CD4-positive, alpha-beta T cell treated with Interleukin-12 subunit alpha and Interleukin-12 subunit beta, for 1 hour (primary cell): ENCODE measurements at places on chromosomes 2 and 18.
A peak's percentile ranks its signal among the peaks of the same experiment; 100 is the strongest.

DNA sequence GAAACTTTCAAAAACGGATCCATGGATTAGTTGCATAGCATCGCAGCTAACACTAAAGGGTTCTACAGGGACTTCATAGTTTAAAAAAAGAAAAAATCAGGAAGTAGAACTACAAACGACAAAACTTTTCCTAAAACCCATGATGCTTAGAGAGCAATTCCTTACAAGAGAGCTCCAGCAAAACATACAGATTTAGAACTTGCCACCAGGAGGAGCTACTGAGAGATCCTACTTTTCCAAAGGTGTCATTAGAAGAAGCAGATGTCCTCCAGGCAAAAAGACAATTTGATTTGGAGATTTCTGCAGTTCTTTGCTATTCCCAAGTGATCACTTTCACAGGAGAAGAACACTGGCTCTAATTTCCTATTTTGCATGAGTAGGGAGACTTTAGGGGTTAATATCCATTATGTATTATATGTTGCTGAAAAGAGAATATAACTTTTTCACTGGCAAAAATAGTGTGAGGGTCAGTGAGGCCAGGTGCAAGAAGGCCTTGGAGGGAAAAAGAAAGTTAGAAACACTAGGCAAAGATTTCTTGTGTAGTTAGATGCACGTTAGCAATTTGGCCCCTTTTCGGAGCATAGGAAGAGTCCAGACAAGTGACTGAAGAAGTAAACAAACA is 436.2 kb downstream of the SUCLG1 start:
- DNase-seq: peak; percentile 27

DNA sequence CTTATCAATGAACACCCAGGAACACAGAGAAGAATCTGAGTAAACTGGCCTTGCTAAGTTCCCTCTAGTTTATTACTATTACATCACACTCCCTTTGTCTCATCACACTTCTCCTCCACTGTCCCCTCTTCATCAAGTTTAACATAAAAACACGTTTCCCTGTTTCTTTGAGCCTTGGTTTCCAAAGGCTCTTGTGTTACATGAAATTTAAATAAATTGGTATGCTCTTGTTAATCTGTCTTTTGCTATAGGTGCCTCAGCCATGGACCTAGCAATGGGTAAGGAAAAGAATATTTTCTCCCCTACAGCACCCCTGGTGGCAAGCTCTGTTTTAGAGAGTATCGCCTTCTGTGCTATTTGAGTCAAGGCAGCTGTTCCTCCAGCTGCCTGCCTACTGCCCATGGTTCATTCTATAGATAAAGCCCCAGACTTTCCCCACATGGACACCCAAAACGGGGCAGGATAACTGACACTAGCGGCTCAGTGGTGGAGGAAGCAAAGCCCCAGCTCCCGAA is 31.8 kb downstream of the TGIF1 start:
- peak; percentile 44 for DNase-seq

- no peak for DNase-seq
Observed at GRCh38 chr18:36849288-36850006, 20.5 kb downstream of the KIAA1328 start.

DNA sequence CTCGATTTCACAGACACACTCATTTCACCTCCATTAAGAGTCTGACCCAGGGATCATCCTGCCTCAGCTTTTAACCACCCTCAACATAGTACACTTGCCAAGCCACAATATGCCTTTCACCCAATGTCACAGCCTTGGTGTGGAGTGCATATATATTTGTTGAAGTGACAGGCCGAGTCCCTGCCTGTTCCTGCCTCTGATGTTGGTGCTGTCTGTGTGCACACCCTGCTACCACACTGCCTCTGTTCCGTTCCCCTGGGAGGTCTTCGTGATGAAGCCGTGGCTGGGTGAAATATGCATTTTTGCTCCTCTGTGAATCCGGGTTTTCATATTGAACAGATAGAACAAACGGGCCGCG is 90.3 kb downstream of the RNF144A start:
- DNase-seq: no peak

DNA sequence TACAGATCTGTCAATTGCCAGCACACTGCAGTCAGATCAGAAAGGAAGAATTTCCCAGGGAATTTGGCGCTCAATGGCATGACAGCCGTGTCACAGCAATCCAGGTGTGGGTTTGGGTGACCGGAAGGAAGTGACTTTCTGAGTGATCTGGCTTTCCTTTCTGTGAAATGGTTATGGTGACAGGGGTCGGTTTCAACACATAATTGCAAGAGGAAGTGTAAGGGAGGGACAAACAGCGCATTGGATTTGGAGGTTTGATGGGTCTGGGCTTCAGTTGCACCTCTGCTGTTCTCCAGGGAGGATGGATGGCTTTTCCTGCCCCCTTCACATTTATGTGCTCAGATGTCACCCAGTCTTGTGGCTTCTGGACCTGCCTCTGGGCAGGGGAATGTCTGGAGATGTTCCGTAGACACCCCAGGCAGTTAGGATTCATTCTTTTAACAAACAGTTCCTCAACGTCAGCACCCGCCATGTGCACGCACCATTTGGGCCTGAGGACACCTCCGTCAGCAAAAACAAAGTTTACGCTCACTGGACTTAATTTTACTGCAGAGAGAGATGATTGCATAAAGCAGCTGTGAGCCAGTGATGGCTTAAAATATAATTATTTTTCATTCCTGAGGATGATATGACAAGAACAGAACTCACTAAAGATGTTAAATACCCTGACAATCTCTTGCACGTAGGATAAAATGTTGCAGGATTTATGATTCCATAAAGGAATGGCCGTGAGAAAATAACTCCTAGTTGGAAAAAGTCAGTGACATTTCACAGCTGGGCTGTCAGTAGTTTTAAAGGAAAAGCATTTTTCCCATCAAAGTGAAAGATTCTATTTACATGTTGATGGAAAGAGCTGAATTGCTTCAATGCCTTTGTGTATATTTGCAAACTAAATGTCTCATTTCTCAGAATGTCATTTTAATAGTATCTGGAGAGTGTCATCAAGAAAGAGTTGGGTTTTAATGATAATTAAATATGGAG is 36.9 kb downstream of the MBP start:
- no peak for DNase-seq

- peak; percentile 9 for DNase-seq
Observed at GRCh38 chr2:205660521-205661124, 21.7 kb upstream of the NRP2 start.

DNA sequence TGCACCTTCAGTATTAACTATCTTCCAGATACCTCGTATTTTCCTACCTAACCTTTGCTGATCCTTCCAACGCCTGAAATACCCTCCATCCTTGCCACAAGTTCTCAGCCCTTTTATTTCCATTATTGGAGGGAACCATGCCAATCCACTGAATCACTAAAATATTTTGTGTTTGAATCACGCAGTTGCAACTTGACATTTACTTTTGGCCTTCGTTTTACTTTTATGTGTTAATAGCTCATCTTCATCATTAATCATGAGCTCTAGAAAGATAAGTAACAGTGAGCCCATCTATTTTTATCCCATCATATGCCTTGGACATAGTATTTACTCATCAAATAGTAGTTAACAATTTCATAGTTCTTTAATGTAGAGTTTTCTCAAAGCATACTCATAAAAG is 463.2 kb downstream of the THSD7B start:
- DNase-seq: no peak

- DNase-seq: no peak
Observed at GRCh38 chr2:100136310-100136709, 6.1 kb downstream of the AFF3 start.

DNA sequence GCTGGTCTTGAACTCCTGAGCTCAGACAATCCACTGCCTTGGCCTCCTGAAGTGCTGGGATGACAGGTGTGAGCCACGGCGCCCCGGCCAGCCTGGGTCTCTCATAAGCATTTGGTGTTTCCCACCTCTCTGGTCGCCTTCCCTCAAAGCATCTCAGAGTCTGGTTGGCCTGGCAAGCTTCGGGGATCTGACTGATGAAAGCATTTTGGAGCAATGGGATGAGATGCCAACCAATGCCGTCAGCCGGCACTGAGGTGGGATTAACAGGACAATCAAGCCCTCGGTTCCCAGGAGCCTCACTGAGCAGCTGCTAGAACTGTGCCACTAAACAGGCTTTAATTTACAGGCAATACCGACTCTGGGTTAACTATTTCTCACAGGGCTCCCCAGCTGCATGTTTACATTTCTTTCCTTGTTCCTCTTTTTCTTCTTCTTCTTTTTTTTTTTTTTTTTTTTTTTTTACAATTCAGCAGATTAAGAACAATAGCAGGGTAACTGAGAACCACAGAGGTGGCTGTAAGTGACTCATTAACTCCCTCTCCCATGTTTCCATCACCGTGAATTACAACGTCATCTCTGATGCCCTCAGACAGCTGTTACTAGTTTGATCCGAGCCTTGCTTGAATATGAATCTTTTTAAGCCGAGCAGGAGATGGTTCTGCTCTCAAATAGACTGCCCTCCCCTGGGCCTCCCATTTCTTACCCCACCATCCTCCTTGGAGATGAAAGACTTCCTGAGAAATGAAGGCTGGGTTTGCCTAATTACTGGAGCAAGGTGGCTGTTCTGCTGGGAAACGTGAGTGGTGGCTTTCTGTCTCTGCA is 37.9 kb downstream of the ODC1 start:
- no peak for DNase-seq
